ENCODE measurements at places on chromosomes 7 and 10.
A peak's percentile ranks its signal among the peaks of the same experiment; 100 is the strongest.

DNA sequence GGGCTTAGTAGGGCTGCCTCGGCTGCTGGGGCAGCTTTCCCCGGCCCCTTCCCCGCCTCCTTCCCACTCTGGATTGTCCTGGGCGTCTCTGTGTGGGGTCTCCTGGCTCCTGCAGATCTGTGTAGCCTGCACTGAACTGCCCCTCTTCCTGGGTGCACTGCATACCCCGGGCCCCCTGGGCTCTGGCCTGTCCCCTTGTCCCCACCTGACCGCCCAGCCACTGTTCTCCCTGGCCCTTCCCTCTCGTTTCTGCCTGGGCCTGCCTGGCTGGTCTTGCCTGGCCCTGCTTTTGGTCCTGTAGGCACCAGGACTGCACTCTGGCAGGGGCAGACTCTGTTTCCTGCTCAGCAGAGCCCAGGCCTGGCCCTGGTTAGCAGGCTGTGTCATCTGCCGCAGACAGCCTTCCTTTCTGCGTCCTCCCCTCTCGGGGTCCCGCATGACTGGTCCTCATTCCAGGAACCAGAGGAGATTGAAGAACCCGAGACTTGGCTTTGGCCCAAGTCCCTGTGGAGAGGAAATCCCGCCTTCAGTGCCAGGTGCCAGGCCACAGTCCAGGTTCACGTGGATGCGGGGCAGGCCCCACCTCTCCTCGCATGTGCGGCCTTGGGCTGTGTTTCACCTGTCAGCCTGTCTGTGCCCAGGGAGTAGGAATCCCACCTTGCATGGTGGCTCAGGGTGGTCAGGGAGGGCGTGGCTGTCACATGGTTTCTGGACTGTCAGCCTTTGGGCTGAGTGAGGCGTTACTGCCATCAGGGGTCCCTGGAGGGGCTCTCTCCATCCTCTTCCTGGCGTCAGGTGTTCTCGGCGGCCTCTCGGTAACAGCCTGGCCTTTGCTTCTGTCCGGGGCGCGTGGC, 9.2 kb downstream of the INPP5A start:
- peaks cover 79% of the 10 kb centered on the region for H3K4me1 ChIP-seq
- H3K27me3 ChIP-seq, result no peaks in the 10 kb centered on the region
- no peak overlapping the region for H3K4me3 ChIP-seq
- no peaks in the 10 kb centered on the region for H3K36me3 ChIP-seq
- DNase-seq, result no peak

DNA sequence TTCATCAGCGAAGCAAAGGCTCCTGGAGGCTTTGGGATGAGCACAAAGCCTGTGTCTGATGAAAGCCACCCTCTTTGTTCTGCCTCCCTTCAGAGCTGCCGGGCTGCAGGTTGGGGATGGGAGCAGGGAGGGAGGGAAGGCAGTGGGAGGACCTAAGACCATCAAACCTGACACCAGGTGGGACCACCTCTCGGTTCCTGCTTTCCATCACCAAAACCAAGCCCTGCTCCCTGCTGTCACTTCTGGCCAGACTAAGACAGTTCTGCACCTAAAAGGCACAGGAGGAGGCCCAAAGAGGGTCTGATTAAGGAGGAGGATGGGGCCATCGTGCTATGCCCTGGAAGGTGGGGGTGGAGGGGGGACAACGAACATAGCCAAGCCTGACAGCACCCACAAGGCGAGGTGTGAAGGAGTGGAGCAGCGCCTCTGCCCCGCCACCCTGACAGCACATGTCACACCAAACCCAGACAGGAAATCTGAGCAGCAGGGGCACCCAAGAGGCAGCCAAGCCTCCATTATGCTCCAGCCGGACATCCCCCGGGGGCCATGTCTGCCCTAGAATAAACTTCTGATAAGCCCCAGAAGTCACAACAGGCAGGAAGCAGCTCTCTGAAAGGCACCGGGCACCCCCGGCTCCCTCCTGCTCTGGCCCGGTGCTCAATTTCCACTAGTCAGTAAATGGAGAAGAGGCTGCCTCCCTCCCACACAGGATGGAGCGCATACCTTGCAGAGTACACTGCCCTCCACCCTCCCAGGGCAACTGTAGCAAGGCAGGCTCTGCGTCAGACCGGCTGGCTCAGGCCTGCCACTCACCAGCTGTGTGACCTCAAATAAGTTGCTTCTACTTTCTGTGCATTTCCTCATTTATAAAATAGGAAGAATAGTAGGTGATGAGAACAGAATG, 48.9 kb downstream of the DLG5 start:
- no peaks in the 10 kb centered on the region for H3K27me3 ChIP-seq
- no peaks in the 10 kb centered on the region for H3K36me3 ChIP-seq
- no peak for DNase-seq
- H3K4me3 ChIP-seq, result peak overlapping the region; percentile 5

GRCh38 chr10:35191523-35191922, 64.9 kb downstream of the CREM start:
- H3K4me3 ChIP-seq, result no peak overlapping the region
- H3K36me3 ChIP-seq, result no peaks in the 10 kb centered on the region
- H3K27me3 ChIP-seq, result no peaks in the 10 kb centered on the region
- H3K27ac ChIP-seq, result peak overlapping the region; percentile 6
- no peak for DNase-seq
- H3K4me1 ChIP-seq, result peaks cover 10% of the 10 kb centered on the region

DNA sequence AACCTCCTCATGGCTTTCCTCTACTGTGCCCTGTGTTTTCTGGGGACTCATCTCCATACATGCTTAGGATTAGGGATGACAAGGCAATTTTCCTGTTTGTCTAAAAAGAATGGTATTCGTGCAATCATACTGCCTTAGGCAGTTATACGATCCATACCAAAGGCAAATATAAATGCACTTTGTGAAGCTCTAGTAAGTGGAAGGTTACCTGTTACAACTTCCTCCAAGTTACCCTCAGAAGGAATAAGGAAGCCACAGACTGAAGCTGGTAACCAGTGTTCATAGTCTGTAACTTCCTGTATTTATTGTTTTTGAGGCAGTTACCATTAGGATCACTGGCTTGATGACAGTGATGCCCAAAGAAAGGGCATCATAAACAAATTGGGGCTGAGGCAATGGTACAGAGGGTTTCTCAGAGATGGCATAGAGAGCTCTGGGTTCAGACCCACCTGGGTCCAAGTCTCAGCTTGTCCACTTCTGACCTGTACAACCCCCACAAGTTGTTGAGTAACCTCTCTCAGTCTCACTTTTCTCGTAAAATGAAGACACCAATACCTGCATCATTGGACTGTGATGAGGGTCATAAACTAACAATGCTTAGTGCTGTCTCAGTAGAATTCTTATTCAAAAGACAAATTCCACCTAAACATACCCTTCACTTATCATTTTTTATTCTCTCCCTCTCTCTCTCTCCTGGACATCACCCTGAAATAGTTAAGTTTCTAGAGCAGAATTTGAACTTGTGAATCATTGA, 138.2 kb downstream of the ELMO1 start:
- no peak for DNase-seq
- peaks cover 21% of the 10 kb centered on the region for H3K4me1 ChIP-seq
- H3K4me3 ChIP-seq, result no peak overlapping the region
- H3K27ac ChIP-seq, result no peak overlapping the region

- no peaks in the 10 kb centered on the region for H3K36me3 ChIP-seq
- H3K27ac ChIP-seq, result no peak overlapping the region
- no peak overlapping the region for H3K4me3 ChIP-seq
- no peaks in the 10 kb centered on the region for H3K4me1 ChIP-seq
- no peaks in the 10 kb centered on the region for H3K27me3 ChIP-seq
Observed at GRCh38 chr7:107463139-107464078, 6.4 kb upstream of the GPR22 start.

All from esophagus muscularis mucosa (tissue), 4 donors.